ENCODE measurements at places on chromosomes 12 and 14.

DNA sequence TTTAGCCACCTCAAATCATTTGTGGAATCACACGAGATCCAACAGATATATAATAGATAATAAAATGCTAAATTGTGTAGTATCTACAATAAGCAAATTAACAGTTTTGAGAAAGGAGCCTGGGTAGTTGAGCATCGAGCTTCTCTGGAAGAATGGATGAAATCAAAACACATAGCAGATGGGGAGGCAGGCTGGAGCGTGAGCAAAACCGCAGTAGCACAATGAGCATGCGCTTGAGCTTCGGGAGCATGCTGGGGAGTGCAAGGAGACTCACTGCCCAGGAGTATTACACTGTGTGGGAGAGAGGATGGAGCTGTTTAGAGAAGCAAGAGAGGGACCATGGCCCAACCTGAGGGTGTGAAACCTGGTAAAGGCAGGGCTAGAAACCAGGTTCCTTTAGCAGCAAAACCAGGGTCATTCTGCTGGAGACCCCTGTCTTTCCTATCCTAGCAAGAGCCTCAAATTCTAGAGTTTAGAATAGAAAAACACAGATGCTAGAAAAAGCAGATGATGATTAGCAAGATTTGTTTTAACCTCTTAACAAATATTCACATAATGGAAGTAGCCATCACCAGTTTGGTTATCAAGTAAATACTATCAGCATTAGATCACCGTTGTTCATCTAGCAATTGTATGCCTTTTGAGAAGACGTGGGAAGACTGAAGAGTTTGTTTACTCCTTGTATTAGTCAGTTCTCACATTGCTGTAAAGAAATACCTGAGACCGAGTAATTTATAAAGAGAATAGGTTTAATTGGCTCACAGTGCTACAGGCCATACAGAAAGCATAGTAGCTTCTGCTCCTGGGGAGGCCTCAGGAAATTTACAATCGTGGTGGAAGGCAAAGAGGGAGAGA is 484.8 kb downstream of the EGLN3 start:
- no peak for DNase-seq

GRCh38 chr12:48160807-48161206 is 3.5 kb upstream of the ASB8 start:
- DNase-seq: no peak

GRCh38 chr12:48023386-48023785 is 19.1 kb upstream of the COL2A1 start:
- no peak for DNase-seq

DNA sequence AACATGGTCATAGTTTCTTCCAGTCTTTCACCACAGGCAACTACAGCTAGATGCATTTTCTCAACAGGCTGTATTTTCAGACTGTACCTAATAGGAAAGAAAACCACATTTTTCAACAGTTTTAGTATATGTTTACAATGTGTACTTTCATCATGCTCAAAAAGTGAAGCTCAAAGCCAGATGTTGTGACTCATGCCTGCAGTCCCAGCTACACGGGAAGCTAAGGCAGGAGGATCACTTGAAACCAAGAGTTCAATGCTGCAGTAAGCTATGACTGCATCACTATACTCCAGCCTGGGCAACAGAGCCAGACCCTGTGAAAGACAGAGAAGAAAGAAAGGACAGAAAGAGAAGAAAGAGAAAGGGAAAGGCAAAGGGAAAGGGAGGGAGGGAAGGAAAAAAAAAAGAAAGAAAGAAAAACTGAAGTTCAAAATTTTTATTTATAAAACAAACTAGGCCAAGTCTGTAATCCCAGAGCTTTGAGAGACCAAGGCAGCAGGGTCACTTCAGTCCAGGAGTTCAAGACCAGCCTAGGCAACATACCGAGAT is 25.5 kb downstream of the GXYLT1 start:
- DNase-seq: no peak

DNA sequence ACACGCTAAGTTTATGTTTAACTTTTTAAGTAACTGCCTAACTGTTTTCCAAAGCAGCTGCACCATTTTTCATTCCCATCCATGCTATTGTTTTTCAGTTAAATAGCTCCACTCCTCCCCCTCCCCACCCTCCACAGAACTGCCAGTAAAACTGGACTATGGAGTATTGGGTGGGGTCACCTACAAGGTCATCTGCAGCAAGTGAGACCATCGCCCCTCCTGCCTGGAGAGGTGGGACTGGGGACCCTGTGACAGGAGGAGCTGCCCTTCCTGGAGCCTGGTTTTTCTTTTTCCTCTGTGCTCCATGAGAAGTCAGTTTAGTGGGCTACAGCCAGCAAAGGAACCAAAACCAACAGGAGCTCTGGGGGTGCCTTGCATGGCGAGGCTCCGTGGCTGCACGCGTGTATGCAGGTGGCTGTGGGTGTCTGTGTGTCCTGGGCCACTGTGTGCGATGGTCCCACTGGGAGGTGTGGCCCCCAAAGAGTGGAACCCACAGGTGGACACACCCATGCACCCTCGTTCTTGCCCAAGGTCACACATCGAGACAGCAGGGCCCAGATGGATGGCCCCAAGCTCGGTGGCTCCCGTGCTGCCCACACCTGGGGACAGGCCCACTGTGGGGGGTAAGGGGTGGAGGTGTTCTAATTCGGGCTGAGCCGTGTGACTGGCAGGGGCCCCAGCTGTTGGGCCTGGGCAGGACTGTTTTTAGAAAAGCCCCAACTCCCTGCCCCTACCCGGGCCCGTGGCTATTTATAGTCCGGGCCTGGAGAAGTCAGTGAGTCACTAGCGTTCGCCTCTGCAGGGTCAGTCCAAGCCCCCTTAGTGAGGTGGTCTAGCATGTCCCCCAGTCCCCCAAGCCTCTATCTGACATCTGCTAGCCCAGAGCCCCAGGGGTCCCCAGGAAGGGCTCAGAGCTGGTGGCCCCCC is 2.3 kb upstream of the ADSS1 start:
- no peak for DNase-seq

- DNase-seq: no peak
Observed at GRCh38 chr12:114263056-114263805, 142.7 kb downstream of the TBX5 start.

GRCh38 chr14:52911904-52912303 is 38.9 kb downstream of the FERMT2 start:
- DNase-seq: no peak

GRCh38 chr12:125544960-125545359 is 479.7 kb downstream of the AACS start:
- no peak for DNase-seq

DNA sequence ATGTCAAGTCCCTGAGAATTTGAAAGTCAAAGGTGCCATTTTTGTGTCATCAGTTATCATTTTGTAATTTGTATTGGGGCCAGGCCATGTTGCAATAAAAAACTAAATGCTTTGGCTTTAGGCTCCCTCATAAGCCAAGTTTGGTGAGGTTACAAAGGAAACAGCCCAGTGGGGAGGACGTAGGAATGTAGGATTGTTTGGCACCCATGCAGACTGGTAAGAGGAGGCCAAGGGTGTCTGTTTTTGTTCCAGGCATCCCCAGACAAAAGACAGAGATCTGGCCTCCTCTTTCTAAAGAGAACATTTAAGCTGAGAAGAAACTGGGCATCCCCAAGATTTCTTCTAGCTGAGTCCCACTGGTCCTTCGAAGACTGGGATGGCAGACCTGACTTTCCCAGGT is 111.7 kb downstream of the SUDS3 start:
- no peak for DNase-seq
